Putamen (tissue), 1 donor: ENCODE measurements at places on chromosomes 7 and 10.

DNA sequence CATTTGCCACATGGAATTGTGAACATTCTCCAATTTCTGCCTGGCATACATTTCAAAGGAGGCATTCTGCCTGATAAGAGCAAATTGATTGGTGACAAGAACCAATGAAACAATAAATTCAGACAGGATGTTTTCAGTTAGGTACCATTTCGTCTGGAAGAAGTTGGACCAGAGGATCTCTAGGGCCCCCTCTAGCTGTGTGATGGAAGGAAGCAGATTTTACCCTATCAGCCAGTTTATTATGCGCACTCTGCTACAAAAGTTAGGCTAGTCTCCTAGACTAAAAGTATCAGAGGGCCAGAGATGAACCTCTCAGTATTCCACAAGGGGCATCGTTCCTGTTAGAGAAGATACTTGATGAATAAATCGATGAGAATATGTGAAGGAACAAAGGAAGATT is 118.0 kb downstream of the BUB3 start:
- no peak for DNase-seq

- DNase-seq, result no peak
Measured at GRCh38 chr7:158676906-158677305, 27.7 kb downstream of the NCAPG2 start.

DNA sequence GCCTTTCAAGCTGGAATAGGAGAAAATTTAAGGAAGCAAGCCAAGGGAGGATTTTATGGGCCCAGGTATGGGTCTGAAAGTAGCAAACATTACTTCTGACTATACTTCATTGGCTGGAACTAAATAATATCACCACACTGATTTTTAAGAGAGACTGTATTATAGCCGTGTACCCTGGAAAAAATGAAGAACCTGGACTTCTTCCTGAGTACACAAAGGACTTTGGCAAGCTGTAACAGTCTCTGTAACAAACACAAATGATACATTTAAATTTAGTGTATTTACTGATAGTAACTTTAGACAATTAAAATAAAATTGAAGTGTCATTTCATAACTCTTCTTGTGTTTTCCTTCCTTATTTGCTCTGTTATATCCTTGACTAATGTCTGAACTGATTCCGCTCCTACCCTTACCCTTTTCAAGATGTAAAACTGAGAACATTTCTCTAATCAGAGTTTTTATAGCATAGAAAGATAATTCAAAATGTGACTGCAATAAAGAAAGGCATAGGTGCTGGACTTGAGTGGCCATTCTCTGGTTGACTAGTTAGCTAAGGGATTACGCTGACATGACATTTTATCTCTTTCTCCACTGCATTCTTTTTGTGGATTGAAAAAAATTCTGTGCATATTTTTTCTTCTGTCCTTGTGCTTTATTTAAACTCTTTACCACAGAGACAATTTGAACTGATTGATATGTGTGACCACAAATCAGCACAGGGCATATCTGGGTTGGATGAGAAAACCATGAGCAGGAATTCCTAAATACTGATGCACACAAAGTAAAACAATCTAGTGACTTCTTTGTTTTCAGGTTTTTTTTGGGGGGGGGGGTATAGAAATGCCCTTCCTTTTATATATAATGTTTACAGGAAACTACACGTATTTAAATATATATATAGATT is 349.7 kb downstream of the MDFIC start:
- DNase-seq, result no peak

- no peak for DNase-seq
Measured at GRCh38 chr7:117269417-117269816, 53.4 kb downstream of the WNT2 start.

DNA sequence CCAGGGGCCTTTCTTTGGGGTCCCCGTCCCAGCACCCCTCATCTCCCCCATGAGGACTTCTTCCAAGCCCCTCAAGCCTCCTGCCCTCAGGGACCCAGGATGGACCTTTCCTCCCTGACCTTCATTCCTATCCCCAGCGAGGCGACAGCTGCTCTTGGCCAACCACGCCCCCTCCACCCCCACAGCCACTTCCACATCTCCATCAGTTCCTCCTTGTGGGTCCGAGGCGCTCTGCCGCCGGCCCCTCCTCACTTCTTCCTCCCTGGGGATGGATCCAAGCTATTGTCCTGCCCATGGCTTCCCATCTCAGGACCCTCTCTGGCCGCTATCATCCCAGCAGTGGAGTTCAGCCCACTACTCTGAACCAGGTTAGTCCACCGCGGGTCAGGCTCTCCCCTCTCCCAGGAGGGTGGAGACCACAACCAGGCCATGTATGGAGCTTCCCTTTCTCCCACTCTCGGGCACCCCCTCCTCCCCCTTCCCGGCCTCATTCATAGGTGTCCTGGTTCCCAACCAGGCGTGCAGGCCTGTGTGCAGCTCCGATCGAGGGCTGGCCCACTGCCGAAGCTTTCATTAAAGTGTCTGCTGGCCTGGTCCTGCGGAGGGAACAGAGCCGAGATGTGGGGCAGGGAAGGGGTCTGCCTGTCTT is 1.7 kb upstream of the SH2B2 start:
- no peak for DNase-seq

- DNase-seq, result no peak
Measured at GRCh38 chr10:89846281-89846630, 144.9 kb downstream of the KIF20B start.

- DNase-seq, result no peak
Measured at GRCh38 chr7:39720586-39720985, 97.2 kb downstream of the RALA start.

- DNase-seq, result no peak
Measured at GRCh38 chr7:69871213-69871885, 273.1 kb downstream of the AUTS2 start.

- no peak for DNase-seq
Measured at GRCh38 chr10:12048547-12048946, 5.9 kb upstream of the UPF2 start.
